ENCODE measurements at places on chromosomes 5 and 9.

GRCh38 chr9:130058154-130058553, 4.4 kb downstream of the GPR107 start:
- DNase-seq, result no peak

- no peak for DNase-seq
These were observed 108.6 kb upstream of the MINAR2 start for GRCh38 chr5:129639331-129639730.

DNA sequence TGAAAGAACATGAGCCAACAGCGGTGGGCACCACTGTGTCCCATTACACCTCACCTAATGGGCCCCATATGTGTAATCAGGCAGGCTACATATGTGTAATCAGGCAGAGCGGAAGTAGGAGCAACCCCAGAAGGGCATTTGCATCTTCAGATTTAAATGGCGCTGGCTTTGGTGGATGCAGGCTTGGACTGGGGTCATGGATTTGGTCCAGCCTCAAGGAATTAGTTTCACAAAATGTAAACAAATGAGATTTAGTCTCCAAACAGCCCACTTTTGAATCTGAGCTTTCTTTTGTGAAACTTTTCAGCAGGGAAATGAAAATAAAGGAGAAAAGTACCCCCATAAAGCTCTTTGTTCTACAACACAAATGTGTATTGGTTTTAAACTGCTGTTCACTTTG, 161.3 kb downstream of the LPAR1 start:
- no peak for DNase-seq

DNA sequence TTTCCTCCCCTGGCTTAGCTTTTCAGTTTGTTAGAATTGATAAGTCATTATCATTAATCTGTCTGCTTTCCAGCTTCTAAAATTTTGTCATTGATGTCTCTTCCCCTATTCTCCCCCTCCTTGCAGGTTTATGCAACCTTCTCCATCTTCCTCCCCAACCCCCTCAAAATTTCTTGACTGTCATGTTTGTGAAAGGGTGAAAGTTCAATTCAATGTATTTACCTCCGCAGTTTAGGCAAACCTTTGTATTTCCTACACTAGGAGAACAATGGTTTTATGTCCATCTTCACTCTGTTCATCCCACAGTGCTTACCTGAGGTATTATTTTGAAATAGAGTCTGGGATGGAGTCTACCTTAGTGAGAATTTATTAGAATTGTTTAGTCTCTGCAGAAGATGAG, 117.9 kb downstream of the ALDH1A1 start:
- DNase-seq, result no peak

DNA sequence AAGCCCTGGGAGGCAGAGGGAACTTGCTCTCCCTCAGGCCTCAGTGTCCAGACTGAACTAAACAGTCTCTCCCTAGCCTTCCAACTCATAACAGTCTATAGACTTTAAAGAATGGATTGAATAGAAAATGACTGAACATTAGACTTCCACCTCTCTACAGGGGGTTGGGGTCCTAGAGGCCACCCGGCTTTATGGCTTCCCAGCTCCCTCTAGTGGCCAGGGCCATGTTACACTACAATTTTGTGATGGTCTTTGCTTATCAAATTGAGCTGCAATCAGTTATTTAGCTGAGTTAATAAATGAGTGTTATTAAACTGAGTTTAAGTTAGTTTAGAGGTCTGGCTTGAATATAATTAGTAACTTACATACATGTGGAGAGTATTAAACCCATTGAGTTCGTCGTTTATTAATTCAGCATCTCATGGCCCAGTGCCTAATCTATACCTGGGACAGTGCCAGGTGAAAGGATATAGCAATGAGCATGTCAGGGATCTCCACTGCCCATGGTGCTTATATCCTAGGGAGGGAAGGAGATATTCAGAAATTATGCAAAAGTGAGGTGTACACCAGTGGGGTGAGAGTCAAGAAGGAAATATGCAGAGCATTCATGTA, 105.2 kb downstream of the SH3TC2 start:
- DNase-seq, result no peak

- no peak for DNase-seq
These were observed 1.7 kb downstream of the OLFM1 start for GRCh38 chr9:135088979-135089847.

GRCh38 chr5:158226496-158226895, 367.6 kb upstream of the CLINT1 start:
- no peak for DNase-seq

GRCh38 chr9:122991370-122991830, 42.1 kb upstream of the GPR21 start:
- no peak for DNase-seq
